ENCODE measurements at places on chromosomes 7 and 10.

GRCh38 chr7:157700231-157701005 lies 363.6 kb downstream of the DNAJB6 start:
- no peak for DNase-seq
- no peaks in the 10 kb centered on the region for H3K27me3 ChIP-seq
- H3K4me1 ChIP-seq, result no peaks in the 10 kb centered on the region
- H3K27ac ChIP-seq, result no peak overlapping the region

DNA sequence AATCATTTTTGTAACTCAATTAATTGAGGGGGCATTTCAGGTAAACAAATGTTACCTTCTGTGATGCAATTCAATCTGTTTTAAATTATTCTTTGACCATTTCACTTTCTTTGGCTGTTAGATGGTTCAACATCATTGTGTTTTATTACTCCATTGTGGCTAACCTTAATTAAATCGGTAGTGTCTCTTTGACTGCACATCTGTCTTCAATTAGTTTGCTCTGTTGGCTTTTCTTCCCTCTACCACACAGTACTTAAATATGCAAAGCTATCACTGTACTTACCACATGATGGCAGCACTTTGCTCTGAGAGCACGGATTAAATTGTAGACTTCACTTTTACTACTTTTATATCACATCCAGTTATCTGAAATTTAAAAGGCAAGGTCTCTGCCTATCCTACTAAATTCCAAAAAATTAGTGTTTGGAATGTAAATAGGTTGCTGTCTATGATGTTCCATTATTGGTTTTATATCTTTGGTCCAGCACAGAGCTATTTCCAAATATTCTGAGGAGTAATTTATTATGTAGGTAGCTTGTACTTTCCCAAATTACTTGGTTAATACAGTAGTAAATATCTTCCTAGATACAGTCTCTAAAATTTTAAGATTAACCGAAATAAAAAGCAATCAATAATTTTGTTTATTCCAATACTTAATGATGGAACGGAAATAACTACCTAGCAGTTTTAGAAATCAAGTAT lies 352.0 kb downstream of the PCLO start:
- no peaks in the 10 kb centered on the region for H3K27me3 ChIP-seq
- no peaks in the 10 kb centered on the region for H3K36me3 ChIP-seq
- no peak overlapping the region for H3K4me3 ChIP-seq
- no peak overlapping the region for H3K27ac ChIP-seq

GRCh38 chr7:50837965-50838364 lies 55.3 kb upstream of the GRB10 start:
- peaks cover 33% of the 10 kb centered on the region for H3K4me1 ChIP-seq
- H3K36me3 ChIP-seq, result no peaks in the 10 kb centered on the region
- no peaks in the 10 kb centered on the region for H3K27me3 ChIP-seq
- H3K4me3 ChIP-seq, result no peak overlapping the region
- DNase-seq, result peak; percentile 68
- peak overlapping the region; percentile 91 for H3K27ac ChIP-seq

DNA sequence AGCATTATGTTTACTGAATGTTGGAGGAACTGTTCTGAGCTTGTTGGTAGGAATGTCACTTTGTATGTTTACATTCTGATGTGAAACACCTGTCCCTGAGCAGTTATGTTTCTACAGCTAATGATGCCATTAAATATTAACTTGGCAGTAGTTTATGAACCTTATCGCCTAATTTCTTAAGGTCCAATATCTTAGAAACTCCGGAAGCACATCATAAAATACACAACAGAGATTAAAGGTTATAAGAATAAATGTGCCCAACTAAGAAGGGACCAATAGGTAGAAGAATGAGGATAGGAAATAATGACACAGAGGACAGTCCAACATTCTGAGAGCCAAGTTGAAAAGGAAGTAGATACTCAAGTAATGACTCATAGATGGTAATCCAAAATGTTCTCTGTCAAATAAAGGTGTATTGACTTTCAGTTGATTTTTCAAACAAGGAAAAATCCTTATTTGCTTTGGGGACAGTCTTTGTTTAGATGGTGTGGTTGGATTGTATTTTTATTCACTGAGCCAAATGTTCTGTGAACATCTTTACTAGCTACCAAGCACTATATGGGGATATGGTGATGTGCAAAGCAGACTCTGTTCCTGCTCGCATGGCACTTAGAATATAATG lies 31.9 kb downstream of the LCOR start:
- DNase-seq, result no peak
- peaks cover 20% of the 10 kb centered on the region for H3K36me3 ChIP-seq
- H3K27ac ChIP-seq, result peak overlapping the region; percentile 45
- no peak overlapping the region for H3K4me3 ChIP-seq
- H3K4me1 ChIP-seq, result peaks cover 19% of the 10 kb centered on the region

DNA sequence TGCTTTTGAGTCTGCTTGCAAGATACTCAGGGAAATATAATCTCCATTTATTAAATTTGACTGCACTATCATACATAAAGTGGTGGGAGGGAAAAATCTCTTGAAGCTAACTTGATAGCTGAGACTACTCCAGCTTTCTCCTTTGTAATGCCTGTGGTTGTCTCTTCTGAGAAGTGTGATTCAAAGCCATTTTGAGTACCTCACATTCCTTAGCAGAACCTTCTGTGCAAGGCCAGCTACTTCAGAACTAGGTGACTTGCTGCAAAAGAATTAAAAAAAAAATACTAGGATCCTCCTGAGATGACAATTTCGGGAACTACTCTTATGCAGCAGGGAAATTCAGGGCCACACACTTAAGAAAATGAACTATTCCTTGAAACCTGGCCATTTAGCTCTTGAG lies 294.8 kb downstream of the MDFIC start:
- 0 out of 2 replicates have a peak, but pooled peaks cover 6% of the 10 kb centered on the region for H3K4me1 ChIP-seq
- no peak for DNase-seq
- H3K27me3 ChIP-seq, result no peaks in the 10 kb centered on the region
- H3K4me3 ChIP-seq, result no peak overlapping the region
- no peaks in the 10 kb centered on the region for H3K36me3 ChIP-seq

GRCh38 chr7:8155836-8156235 lies 106.1 kb downstream of the ICA1 start:
- H3K36me3 ChIP-seq, result no peaks in the 10 kb centered on the region
- H3K4me1 ChIP-seq, result no peaks in the 10 kb centered on the region
- DNase-seq, result no peak
- no peak overlapping the region for H3K27ac ChIP-seq

- no peak overlapping the region for H3K27ac ChIP-seq
- DNase-seq, result no peak
- peaks cover 19% of the 10 kb centered on the region for H3K4me1 ChIP-seq
- H3K4me3 ChIP-seq, result no peak overlapping the region
Measured at GRCh38 chr7:1666317-1666822, 3.7 kb upstream of the ELFN1 start.

- H3K27ac ChIP-seq, result no peak overlapping the region
- DNase-seq, result no peak
- H3K27me3 ChIP-seq, result no peaks in the 10 kb centered on the region
- no peaks in the 10 kb centered on the region for H3K36me3 ChIP-seq
- H3K4me1 ChIP-seq, result no peaks in the 10 kb centered on the region
- H3K4me3 ChIP-seq, result no peak overlapping the region
Measured at GRCh38 chr7:125661006-125661405, 731.4 kb upstream of the POT1 start.

DNA sequence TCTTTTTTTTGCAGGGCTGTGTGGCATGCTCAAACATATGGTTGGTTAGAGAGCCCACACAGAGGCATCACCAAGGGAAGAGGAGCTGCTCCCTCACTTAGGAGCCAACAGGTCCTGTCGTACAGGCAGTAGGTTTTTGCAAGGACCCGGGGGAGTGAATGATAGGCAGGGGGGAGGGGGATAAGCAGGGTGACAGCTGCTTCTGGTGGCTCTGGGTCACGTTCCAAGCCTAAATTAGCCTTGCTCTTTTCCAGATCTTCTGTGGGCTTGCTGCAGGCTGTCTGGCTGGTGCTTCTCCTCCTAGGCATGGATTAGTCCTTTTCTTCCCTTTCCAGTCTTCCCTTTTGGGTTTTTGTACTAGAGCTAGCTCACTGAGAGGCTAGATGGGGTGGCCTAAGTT lies 117.7 kb upstream of the PODXL start:
- no peak overlapping the region for H3K4me3 ChIP-seq
- H3K36me3 ChIP-seq, result no peaks in the 10 kb centered on the region
- peaks cover 6% of the 10 kb centered on the region for H3K27me3 ChIP-seq
- H3K4me1 ChIP-seq, result no peaks in the 10 kb centered on the region

- no peak overlapping the region for H3K27ac ChIP-seq
- no peak overlapping the region for H3K4me3 ChIP-seq
- DNase-seq, result peak; percentile 46
Measured at GRCh38 chr7:18859318-18859717, 258.1 kb downstream of the TWIST1 start.

DNA sequence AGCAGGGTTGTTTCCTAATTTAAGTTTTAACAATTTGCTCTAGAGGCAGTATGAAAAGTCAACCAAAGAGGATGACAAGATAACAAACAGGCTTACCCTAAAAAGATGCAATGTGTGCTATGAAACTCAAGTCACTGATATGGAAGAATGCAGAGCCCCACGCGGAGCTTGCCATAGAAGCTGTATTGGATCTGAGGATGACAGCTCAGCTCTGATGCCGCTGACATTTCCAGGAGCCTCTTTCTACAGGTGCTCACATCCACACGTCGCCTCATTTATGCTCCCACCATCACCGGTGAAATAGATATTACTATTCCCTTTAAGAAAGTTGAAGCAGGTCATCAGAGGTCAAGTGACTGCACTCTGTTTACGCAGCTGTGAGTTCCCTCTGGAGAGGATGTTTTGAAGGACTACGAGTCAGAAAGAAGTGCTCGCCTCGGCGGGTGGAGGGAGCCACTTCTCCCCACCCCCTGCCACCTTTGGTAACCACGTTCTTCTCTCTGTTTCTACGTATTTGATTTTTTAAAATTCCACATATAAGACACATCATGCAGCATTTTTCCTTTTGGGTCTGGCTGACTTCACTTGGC lies 275.4 kb downstream of the GLRX3 start:
- DNase-seq, result no peak
- no peak overlapping the region for H3K4me3 ChIP-seq
- H3K4me1 ChIP-seq, result no peaks in the 10 kb centered on the region
- no peaks in the 10 kb centered on the region for H3K36me3 ChIP-seq
- no peaks in the 10 kb centered on the region for H3K27me3 ChIP-seq

DNA sequence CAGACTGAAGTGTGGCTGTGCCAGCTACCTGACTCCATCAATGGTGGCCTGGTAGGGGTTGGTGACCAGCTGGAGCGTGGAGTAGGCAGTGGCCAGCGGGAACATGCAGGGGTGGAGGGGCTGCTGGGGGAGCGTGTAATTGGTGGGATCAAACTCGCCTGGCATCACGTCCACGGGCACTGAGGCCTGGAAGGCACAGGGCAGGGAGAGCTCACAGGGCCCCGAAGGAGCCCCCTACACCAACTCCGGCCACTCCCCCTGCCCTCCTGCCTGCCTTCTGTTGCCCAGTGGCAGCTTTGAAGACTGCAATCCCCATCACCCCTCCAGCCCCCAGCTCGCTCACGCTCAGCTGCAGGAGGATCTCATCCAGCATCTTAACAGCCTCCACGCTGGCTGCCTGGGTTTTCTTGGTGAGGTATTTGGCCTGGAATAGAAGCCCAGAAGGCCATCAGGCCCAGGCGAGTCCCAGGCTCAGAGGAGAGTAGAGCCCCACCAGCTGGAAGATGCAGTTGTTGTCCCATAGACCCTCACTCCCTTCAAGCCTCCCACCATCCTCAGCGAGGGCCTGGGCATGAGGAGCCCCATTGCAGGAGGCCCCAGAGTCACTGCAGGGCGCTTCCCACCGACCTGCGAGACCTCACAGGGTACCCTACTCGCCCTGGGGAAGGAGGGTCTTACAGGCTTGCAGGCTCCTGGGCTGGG lies 7.1 kb downstream of the POLD2 start:
- H3K27me3 ChIP-seq, result no peaks in the 10 kb centered on the region
- DNase-seq, result no peak
- H3K27ac ChIP-seq, result no peak overlapping the region
- H3K4me3 ChIP-seq, result no peak overlapping the region
- H3K4me1 ChIP-seq, result no peaks in the 10 kb centered on the region

DNA sequence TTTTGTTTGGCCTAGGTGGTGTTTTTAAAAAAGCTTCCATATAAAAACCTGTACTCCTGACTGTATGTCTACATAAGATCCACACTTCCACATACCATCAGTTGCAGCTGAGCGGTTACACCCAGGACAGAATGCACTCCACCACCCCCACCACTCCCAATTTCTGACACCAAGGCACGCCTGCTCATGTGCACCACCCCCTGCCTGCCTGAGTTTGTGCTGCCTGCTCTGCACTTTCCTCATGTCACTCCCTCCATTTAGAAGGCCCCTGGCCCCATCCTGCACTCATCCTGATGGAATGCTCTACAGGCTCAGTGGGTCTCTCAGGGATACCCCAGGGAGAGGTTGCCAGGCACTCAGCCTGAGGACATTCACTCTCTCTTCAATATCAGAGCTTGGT lies 6.5 kb downstream of the VPS41 start:
- DNase-seq, result no peak
- H3K36me3 ChIP-seq, result no peaks in the 10 kb centered on the region
- no peak overlapping the region for H3K4me3 ChIP-seq
- H3K4me1 ChIP-seq, result no peaks in the 10 kb centered on the region
- H3K27ac ChIP-seq, result no peak overlapping the region

DNA sequence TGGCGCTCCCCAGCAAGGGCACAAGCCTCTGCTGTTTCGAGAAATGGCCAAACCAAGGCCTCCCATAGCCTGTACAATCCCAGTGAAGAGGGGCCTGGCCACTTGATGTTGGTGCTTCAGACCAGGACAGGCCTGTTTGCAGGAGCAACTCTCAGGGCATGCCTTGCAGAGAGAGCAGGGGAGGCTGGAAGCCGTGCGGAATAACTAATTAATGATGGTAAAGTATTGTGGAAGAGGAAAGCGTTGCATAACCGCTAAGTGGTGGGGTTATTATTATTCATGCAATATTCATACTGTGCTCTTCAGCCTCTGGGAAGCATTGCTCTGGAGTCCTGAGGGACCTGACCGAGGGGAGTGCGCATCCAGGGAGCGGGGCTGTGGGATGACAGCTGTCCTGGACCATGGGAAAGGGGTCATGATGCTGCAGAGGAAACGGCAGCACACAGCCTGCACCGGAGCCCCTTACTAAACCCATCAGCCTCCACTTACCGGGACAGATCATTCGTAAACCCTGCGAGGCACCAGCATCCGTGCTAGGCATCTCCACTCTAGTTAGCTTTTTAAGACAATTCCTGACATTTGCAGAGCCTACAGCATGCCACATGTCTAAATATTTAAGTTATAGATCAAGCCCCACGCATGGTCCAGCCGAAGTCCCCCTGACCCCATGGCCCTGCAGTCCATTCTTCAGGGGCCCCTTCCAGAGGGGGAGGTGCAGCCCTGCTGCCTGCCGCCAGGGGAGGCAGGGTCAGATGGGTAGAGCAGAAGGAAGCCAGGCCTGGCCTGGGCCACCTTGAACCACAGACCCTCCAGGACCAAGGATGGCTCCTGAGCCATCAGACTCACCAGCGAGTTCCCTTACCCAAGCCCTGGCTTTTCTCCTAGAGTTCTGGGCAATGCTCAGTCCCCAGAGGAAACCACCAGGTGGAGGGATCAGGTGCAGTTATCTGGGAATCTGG lies 11.6 kb downstream of the TMEM273 start:
- peak overlapping the region; percentile 83 for H3K27ac ChIP-seq
- H3K27me3 ChIP-seq, result no peaks in the 10 kb centered on the region
- no peak for DNase-seq
- H3K36me3 ChIP-seq, result no peaks in the 10 kb centered on the region

- H3K4me3 ChIP-seq, result no peak overlapping the region
- no peak overlapping the region for H3K27ac ChIP-seq
- H3K27me3 ChIP-seq, result no peaks in the 10 kb centered on the region
- H3K36me3 ChIP-seq, result no peaks in the 10 kb centered on the region
- no peak for DNase-seq
Measured at GRCh38 chr7:112266141-112266540, 59.6 kb downstream of the ZNF277 start.

All from SJSA1 (cell line).